ENCODE measurements at places on chromosomes 5 and 9.

DNA sequence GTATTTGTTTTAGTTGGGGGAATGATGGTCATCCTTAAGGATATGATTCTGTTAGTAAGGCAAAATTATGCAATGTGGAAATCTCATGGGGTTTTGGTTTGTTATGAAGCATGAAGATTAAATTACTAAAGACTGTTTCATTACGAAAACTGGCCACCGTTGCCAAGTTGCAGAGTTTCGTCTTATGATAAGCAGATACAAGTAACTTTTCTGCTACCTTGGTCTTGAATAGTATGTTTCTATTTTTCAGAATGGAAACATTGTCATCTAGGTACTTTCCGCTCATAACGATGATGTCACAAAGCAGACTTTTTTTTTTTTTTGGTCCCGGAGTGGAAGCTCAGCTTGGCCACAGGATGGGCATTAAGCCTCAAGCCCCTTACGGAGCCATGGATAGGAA, 4.2 kb downstream of the CCNI2 start:
- H3K27ac ChIP-seq, result no peak overlapping the region
- peaks cover 37% of the 10 kb centered on the region for H3K27me3 ChIP-seq
- H3K36me3 ChIP-seq, result no peaks in the 10 kb centered on the region
- no peak overlapping the region for H3K4me3 ChIP-seq

DNA sequence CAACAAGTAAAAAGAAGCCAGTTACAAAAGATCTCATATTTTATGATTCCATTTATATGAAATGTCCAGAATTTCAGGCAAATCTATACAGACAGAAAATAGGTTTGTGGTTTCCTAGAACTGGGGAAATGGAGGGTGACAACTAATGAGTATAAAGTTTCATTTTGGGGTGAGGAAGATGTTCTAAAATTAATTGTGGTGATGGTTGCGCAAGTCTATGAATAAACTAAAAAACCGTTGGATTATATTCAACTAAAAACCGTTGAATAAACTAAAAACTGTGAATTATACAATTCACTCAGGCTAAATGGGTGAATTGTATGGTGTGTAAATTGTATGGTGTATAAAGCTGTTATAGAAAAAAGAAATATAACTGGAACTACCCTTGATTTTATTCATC, 47.6 kb downstream of the ADAMTS6 start:
- peaks cover 8% of the 10 kb centered on the region for H3K36me3 ChIP-seq
- H3K4me1 ChIP-seq, result peaks cover 6% of the 10 kb centered on the region
- no peak for DNase-seq

DNA sequence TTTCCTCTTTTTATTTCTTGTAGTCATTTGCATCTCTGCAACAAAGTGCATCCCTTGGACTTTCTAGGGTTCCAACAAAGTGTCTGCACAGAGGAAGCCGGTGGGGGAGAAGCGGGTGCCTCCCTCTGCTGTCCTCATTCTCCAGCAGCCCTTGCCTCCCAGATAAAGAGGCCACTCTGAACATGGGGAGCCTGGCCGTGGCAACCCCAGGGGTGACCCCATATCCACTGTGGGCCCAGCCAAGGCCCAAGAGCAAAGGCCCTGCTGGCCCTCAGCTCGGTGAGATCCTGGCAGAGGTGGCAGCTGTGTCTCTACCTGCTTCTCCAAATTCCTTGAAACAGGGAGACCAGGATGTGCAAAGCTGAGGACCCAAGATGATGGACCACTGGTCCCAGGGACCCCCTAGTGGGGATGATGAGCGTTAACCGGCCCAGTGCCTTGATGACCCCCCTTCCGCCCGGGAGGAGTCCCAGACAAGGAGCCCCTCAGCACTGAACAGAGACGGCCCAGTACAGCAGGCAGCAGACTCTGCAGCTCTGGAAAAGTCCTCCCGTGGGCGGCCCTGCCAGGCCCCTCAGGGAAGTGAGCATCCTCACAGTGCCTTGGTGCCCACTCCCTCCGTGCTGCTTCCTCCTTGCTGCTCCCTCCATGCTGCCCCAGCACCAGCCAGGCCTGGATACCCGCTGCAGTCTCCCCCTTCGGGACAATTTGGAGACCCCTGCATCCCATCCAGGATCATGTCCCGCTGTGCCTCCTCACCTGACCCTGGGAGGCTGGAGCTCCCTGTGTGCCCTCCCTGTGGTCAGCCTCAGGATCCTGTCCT, 62.5 kb downstream of the MRPL36 start:
- no peak overlapping the region for H3K27ac ChIP-seq
- H3K4me1 ChIP-seq, result no peaks in the 10 kb centered on the region
- DNase-seq, result no peak
- peaks cover 15% of the 10 kb centered on the region for H3K36me3 ChIP-seq
- H3K4me3 ChIP-seq, result no peak overlapping the region

- no peaks in the 10 kb centered on the region for H3K27me3 ChIP-seq
- DNase-seq, result no peak
Measured at GRCh38 chr5:155514105-155514563, 500.6 kb downstream of the KIF4B start.

DNA sequence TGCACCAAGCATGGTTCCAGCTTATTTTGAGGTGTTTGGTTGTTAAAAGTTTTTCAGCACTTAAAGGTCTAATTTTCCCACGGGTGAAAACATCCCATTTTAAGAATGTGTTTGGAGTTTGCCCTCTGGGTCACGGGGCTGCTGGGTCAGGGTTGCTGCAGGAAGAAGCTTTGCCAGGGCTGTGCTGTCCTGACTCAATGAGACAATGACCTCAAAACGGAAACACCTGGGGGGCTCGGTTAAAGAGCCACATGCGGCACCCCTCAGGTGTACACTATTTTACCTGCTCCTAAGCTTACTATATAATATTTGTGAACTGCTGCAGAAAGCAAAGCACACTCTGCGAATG, 27.6 kb downstream of the UBE2QL1 start:
- H3K4me1 ChIP-seq, result peaks cover 17% of the 10 kb centered on the region
- H3K27me3 ChIP-seq, result peaks cover 2% of the 10 kb centered on the region
- H3K36me3 ChIP-seq, result no peaks in the 10 kb centered on the region
- no peak overlapping the region for H3K27ac ChIP-seq

DNA sequence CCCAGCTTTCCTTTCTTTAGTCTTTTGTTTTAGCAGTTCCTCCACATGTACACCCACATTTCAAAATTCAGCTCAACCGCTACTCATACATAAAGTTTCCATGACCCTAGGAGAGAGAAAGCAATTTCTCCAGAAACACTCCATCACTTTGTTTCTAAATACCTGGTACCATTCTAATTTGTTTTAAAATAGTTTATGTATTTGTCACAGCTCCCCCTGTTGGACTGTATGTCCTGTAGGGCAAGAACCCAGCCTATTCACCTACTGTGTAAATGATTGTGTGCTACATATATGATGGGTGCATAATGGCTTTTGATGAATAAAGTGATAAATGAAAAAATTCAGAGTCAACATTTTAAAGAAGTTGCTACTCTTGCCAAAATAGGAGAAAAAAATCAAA, 139.1 kb downstream of the COX7C start:
- no peak overlapping the region for H3K27ac ChIP-seq
- H3K36me3 ChIP-seq, result no peaks in the 10 kb centered on the region
- H3K27me3 ChIP-seq, result no peaks in the 10 kb centered on the region
- no peaks in the 10 kb centered on the region for H3K4me1 ChIP-seq
- DNase-seq, result no peak

DNA sequence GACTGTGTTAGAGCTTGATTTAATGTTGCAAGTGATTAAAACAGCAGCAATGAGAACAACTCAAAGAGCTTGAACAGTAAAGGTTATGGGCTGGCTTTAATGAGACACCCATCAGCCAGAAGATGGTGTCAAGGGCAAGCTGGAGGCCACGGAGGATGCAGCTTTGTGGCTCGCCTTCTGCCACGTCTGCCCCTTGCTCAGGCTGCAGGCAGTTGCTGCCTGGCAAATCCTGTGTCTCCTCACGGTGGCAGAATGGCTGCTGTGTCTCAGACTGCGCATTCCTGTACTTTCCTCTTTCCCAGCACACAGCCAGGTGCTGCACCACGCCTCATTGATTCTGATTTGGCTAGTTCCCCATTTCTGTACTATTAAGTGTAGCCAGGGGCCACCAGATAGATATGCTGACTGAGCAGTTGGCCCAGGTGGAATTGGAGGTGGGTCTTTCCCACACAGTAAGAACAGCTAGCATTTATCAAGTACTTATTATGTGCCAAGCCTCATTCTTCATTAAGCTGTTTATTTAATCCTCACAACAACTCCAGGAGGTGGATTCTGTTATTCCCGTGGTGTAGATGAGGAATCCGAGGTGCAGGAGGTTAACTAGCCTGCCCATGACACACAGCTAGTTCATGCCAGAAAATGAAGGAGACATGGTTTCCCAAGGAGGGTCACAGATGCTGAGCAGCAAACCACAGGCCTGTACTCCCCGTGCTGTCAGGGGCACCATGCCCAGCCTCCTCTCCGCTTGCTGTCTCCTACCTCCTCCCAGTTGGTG, 3.5 kb downstream of the NXNL2 start:
- DNase-seq, result no peak
- H3K27ac ChIP-seq, result no peak overlapping the region
- H3K4me1 ChIP-seq, result peaks cover 4% of the 10 kb centered on the region
- H3K36me3 ChIP-seq, result no peaks in the 10 kb centered on the region
